ENCODE measurements at places on chromosomes 1 and 21.

DNA sequence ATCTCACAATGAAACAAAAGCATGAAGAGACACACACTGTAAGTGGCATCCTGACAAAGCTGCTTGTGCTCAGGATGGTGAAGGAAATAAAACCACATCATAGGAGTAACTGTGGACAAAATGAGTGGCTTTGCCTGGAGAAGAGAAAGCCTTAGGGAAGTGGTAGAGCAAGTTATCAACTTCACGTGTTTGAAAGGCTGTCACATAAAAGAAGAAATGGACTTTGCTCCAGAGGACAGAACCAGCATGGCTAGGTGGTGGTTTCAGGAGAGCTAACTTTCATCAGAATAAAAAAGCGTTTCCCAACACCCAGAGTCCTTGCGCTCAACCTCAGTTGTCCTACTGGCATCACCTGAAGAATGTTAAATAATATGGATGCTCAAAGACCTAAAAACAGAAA lies 139.9 kb downstream of the SETD4 start:
- DNase-seq, result no peak

GRCh38 chr21:15000081-15000480 lies 64.7 kb downstream of the NRIP1 start:
- DNase-seq, result peak; percentile 55

DNA sequence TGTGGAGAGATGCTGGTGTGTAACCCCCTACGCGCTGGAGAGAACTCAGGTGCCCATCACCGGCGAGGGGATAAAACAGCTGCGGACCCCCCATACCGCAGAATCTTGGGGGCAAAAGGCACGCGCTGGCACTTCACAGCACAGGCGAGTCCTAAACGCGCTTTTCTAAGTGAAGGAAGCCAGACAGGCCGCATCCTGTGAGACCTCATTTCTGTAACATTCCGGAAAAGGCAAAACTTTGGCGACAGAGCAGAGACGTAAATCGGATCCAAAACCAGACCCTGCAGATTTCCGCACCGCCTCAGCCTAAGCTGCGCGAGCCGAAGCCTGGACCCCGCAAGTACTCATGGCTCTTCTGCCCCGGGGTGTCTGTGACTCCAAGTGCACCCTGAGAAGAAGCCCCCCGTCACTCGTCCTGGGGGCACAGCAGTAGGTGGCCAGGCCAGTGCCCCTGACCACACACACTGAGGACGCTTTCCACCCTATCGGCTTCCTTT lies 60.9 kb downstream of the SLX9 start:
- DNase-seq, result no peak

DNA sequence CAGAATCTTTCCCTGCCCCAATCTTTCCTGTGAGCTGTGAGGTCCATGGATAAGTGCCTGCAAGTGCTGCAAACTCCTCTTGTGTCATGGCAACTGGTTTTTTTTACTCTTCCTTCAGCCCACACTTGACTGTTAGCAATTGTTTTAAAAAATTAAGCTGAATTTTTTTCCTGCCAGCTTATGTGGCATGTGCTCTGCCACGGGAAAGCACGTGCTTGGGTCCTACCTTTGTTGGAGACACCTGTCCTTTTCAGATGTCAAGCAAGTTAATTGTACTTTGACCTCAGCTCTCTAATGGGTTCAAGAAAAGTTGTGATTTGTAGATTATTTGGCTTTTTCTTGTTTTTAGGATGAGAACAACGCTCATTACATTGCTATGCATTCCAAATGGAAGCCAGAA lies 398.5 kb downstream of the NUF2 start:
- no peak for DNase-seq

DNA sequence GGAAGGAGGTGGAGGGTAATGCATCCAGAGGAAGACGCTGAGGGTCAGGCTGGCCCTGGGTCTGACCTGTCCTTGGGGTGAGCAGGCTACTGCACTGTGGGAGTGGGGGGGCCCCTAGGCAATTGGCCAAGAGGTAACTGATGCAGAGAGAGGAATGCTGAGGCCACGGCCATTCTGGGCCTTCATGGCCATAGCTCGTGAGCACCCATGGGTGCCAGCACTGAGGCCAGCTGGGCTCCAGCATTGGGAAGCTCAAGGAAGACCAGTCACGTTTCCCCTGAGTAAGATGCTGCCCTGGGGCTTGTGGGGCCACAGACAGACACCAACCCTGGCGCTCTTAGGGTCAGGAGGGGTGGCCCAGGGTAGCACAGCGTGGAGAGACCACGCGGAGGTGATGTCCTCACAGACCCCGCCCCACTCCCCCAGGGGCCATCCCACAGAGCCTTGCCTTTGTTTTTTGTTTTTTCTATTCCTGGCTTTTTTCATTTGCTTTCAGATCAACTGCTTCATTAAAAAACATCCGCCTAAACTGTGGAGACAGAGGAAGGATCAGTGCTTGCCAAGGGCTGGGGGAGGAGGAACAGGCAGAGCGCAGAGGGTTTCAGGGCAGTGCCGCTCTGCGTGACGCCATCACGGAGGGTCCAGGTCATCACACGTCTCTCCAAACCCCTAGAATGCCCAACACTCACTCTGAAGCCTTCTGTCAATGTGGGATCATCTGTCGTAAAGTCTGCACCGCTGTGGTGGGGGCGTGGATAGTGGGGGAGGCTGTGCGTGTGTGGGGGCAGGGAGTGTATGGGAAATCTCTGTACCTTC lies 61.1 kb downstream of the SIK1 start:
- DNase-seq, result no peak
